ENCODE measurements at places on chromosomes 1 and 21. TPM values are rescaled to one million over a fixed set of nuclear protein-coding genes. Genes with fewer than 3 reads are reported as not detected.

GRCh38 chr1:186679924-186680244 lies 339 bp downstream of the PTGS2 start:
- no peak for DNase-seq

Gene LCE3D
- not detected for total RNA-seq

Gene CBR3
- 3.6 TPM for total RNA-seq

DNA sequence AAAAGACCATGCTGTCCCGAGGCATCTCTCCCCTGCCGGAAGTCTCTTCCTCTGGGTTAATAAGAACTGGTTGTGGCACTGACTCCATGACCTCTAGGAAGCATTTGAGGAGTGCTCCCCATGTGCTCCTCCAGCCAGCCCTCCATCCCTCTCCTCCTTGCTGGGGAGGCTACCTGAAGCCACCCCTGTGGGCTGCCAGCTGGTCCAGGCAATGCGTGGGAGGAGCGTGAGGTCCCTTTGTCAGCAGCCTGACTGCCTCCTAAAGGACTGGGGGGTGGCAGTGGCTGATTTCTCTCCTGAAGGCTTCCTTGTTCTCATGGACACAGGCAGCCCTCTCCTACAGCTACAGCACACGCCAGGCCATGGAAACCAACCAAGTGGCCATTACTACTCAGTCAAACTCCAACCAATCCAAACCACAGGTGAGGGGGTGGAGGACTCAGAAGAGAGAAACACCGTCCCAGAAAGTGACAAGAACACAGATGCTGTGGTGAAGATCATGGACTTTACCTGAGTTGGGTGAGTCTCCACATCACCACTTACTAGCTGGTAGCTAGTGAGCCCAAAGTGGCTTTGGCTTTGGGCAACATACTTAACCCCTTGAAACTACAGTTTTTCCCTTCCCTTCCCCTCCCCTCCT lies 35.2 kb downstream of the NENF start:
- DNase-seq, result no peak

DNA sequence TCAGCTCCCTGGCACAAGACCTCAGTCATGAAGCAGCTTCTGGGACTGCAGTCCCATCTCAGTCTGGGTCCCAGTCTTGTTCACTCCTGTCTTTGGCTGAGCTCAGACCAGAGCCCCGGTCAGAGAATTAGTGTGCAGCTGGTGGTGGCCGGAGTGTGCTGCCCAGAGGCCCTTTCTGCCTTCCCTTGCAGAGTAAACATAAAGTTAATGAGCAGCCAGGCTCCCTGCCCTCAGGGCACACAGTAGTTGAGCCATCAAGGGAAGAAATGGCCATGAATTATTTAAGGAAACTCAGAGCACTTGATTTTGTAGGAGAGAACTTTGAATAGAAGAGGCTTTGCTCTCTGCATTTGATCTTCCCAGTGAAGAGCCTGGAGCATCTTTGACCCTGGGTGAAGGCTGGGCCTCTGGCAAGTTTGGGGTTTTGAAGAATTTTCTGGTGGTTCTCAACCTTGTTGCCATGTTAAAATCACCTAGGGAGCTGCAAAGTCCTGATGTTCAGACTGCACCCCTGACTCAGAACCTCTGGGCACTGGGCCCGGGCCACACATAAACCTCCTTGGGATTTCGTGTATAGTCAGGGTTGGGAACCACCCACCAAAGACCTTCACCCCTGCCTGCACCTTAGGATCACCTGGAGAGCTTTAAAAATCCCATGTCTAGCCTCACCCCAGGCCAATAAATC lies 26.4 kb upstream of the SELENON start:
- no peak for DNase-seq
